ENCODE measurements at places on chromosomes 5 and 9. TPM values are rescaled to one million over a fixed set of nuclear protein-coding genes. Genes with fewer than 3 reads are reported as not detected.

DNA sequence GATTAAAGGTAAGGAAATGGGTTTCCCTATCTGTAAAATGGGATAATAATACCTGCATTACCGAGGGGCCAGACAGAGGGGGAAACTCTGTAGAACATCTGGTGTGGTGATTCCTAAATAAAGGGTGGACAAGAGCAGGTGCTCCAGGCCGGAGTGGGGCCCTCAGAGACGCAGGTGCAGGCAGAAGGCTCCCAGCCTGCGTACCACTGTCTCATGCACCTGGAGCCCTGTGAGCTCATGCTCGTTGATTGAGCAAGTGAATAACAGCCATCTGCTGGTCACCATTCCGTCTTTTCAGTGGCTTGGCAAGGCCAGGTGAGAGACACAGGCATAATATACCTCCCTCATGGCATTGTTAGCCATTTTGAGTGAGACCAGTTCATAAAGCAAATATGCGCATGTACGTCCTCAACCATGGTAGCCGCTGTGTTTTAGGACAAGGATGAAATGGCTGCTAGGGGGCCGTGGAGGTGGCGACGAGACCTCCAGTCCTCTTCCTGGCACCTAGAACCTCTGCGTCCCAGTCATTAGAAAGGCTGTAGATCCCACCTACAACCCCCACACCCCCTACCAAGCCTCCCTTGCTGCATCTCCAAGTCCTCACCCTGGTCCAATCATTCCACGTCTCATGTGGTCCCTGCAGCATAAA, 198.0 kb upstream of the MVB12B start:
- no peak for DNase-seq

- DNase-seq: no peak
Observed at GRCh38 chr5:144028058-144028457, 142.4 kb downstream of the YIPF5 start.

- no peak for DNase-seq
Observed at GRCh38 chr9:99666571-99666970, 155.1 kb upstream of the NR4A3 start.

GRCh38 chr9:93290495-93291434, 106.8 kb downstream of the WNK2 start:
- no peak for DNase-seq

DNA sequence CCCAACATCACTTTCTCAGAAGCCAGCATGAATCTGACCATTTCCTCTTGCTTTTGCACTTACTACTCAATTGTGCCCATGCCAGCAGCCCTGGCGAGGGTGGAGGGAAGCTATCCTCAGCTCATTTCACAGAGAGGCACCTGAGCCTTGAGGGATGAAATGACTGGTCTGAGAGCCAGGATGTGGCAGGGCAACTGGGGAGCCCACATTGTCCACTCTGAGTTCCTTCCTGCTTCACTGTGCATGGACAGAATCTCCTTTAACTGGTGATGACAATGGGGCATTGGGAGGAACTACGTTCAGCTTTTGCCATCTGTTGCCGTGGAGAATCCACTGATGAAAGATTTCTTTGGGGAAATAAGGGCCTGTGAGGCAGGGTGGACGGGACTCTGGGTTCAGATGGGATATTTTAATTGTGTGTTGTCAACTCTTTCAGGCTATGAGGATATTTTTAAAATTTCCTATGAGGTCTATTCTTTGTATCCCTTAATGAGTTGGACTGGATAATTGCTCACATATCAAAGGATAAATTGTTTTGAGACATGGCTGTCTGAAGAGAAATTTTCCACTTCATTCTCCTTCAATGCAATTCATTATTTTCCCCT, 78.3 kb downstream of the TNC start:
- DNase-seq: no peak

- no peak for DNase-seq
Observed at GRCh38 chr5:135557076-135557838, 21.5 kb upstream of the NEUROG1 start.

DNA sequence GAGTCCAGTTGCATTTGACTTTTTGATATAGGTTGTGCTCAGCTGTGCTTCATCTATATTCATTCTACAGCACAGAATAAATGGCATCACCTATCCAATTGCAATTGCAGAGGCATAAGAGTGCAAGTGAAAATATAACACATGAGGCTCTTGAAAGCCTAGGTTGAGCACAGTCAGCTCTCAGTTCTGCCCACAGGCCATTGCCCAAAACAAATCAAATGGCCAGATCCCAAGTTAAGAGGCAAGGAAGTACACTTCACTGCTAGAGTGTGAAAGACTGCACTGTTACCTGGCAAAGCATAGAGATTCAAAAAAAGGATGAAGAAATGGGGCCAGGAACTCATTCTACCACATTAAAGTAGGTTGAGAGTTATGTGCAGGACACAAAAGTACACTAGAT, 305.5 kb upstream of the SEMA6A start:
- no peak for DNase-seq

DNA sequence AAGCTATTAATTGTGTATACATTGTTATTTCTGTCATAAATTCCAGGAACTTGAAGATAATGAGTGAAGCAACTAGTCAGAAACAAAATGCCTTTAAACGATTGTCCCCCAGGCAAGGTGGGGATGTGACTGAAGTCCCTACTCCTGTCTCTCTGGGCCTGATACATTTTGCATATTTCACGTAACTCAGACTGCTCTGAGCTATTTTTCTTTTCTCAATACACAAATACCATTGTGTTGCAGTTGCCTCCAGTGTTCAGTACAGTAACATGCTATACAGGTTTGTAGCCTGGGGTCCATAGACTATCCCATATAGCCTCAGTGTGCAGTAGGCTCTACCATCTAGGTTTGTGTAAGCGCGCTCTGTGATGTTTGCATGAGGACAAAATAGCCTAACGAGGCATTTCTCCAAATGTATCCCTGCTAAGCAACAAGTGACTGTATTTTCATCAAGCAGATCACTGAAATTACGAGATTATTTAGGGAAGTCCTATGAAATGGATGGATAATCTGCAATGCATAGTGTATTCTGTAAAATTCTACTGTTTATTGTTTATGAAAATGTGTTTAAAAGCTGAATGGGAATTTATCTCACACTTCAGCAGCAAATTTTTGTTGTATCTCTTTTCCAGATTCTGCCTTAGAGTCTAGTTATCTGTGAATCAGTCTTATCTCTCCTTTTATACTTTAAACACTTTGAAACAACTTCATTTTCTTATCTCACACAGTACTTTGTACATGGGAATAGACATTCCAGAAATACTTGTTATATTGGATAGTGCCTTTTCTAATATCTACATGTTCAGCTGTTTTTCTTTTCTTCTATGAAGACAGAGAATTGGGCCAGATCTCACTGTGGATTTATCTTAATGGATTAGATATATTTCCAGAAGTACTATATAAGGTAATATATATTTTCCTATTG, 150.5 kb downstream of the CD180 start:
- DNase-seq: no peak

DNA sequence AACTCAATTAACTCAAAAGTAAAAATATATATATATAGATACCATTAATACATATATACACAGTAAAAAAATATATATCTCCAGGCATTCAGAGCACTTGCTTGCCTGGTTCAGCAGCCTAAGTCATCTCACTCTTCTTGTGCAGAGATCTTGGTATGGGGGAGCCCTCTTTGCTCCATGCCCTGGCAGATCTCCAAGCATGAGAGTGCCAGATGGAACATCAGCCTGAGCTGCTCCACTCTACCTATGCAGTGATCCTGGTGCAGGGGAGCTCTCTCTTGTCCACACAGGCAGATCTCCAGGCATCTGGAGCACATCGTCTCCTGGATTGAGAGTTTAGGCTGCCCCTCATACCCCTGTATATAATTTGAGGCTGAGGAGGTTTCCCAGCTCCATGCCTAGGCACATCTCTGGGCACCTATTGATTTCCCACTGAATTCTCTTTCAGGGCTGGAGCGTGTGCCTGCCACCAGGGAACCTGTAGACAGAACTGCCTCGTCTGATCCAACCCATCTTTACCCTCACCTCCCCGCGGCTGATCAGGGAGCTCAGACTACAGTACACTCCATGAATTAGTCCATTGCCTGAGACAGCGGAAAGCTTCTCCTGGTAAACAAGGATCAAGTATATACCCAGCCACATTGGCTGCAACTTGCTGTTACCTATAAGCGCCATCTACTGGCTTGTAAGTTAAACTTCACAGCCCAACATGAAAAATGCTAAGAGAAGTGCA, 342.4 kb upstream of the GRIA1 start:
- peak; percentile 32 for DNase-seq

The SVEP1 gene
- not detected for total RNA-seq

The FAM151B gene
- total RNA-seq: 1.6 TPM

The GAPT gene
- total RNA-seq: not detected

The PRDM9 gene
- total RNA-seq: not detected
